NCI-H2081 treated with DMSO at 0.1 percent for 48 hours (cell line): ENCODE measurements at places on chromosomes 6 and 20.

DNA sequence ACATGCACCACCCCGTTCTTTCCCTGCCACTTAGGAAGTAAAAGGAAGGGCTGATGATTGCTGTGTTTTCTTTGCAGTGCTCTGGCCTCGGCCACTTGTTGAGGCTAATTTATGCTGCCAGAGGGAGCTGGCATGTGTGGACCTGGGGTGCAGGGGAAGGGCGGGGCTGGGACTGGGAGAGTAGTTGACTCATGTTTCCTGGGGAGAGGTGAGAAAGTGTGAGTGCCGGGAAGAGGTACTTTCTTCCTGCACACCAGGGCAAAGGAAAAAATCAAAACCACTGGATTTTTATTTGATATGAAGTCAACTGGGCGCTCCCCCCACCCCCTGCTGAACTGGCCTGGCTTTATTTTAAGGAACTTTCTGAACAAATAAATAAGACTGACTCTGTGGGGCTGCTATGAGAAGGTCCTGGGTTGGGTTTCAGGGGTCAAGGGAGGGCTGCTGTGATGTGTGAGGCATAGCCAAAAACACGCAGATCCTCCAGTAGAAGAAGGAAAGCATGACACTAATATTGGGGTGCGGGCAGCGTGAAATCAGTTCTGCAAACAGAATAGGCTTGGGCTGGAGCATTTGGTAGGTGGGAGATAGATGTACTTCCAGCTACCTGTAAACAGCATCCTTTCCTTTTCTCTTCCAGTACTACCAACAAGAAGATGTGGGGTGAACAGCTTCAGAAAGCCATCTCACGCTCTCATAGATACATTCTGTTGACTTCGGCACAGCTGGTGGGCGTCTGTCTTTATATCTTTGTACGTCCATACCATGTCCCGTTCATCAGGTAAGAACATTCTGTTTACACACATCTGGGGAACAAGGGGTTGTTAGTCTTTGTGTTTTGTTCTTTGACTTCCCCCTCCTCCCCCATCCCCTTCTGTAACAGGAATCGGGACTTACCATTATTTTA is 87.5 kb downstream of the SYNJ2 start:
- no peak for DNase-seq

GRCh38 chr20:43658069-43658722 is 8.7 kb upstream of the MYBL2 start:
- no peak for DNase-seq

GRCh38 chr20:5364997-5365597 is 48.3 kb upstream of the PROKR2 start:
- no peak for DNase-seq

DNA sequence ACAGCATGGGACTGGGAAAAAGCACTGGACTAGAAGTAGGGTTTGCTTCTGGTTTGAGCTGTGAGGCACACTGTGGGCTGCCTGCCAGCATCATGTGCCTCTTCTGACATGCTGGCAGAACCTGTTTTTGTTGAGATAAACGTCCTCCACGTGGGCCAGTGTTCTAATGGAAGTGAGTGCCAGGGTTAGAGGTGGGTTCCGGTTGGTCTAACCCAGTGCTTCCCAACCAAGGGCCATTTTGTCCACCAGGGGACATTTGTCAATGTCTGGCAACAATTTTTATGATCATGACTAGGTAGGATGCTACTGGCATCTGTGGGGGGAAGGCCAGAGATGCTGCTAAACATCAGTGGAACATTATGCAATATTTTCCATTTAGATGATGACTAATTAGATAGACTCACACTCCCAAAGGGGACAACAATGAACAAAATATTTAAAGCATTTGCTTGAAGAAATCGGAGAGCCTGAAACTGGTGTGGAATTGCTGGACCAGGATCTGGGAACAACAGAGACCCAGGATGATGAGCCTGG is 7.8 kb upstream of the APMAP start:
- DNase-seq: no peak

- no peak for DNase-seq
These were observed 256.6 kb downstream of the EYS start for GRCh38 chr6:65450451-65450850.

DNA sequence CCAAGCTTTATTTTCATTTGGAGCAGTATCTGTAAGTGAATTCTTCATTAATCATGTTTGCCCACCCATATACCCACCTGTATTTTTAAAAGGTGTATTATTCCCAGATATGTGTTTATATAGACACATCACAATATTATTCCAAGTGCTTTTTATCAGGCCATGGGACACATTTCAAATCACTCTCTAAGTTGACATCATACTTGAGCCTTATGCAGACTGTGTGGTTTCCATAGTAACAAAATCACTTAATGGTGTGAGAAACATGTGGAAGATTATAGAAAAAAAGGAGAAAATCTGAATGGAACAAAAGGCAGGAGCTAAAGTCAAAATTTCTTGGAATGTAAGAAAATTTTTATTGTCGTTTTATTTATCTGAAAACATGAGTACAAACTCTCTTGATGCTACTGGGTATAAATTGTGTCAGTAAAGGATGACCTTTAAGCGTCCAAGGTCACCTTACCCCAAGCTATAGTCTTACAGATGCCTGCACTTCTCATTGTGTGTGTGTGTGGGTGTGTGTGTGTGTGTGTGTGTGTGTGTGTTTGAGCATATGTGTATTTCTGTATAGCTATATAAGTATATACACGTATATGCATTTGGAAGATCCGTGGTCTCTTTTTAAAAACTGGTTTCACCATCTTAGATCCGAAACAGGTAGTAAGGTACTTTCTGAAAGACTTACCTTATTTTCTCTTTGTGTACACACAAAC is 79.8 kb upstream of the CCN6 start:
- DNase-seq: no peak

- DNase-seq: no peak
These were observed 284.9 kb downstream of the PRKN start for GRCh38 chr6:162442687-162443086.

- no peak for DNase-seq
These were observed 6.1 kb downstream of the GSTA5 start for GRCh38 chr6:52834481-52834880.
